ENCODE measurements at places on chromosomes 5 and 9. TPM values are rescaled to one million over a fixed set of nuclear protein-coding genes. Genes with fewer than 3 reads are reported as not detected.
A peak's percentile ranks its signal among the peaks of the same experiment; 100 is the strongest.

The SH3TC2 gene
- not detected for total RNA-seq

The SPATA31A6 gene
- total RNA-seq, result not detected

The ENHO gene
- total RNA-seq, result 0.19 TPM

The NR5A1 gene
- not detected for total RNA-seq

GRCh38 chr5:74670396-74671038, 14.5 kb upstream of the HEXB start:
- H3K27ac ChIP-seq, result no peak overlapping the region
- no peaks in the 10 kb centered on the region for H3K36me3 ChIP-seq
- no peaks in the 10 kb centered on the region for H3K27me3 ChIP-seq

GRCh38 chr5:153745778-153746395, 255.4 kb downstream of the GRIA1 start:
- peaks cover 13% of the 10 kb centered on the region for H3K27me3 ChIP-seq
- no peak for DNase-seq
- H3K36me3 ChIP-seq, result no peaks in the 10 kb centered on the region
- H3K4me3 ChIP-seq, result no peak overlapping the region

DNA sequence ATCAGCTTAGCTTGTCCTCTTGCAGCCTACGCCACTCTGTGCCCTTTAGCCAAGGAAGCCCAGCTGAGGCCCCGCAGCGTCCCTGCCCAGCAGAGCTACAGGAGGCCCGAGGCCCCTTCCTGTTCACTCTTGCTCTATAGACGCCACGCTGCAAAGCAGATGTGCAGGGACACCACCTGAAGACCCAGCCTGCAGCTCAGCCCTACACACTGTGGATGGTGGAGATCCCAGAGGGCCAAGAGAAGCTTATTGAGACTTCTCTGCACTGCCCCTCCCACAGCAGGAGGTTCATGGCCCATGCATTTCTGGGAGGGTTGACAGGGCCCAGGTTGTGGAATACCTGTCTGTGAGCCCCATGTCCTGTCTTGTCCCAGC, 33.6 kb downstream of the IRF1 start:
- H3K4me1 ChIP-seq, result peaks cover 84% of the 10 kb centered on the region
- peaks cover 32% of the 10 kb centered on the region for H3K36me3 ChIP-seq
- no peak overlapping the region for H3K4me3 ChIP-seq
- DNase-seq, result no peak

DNA sequence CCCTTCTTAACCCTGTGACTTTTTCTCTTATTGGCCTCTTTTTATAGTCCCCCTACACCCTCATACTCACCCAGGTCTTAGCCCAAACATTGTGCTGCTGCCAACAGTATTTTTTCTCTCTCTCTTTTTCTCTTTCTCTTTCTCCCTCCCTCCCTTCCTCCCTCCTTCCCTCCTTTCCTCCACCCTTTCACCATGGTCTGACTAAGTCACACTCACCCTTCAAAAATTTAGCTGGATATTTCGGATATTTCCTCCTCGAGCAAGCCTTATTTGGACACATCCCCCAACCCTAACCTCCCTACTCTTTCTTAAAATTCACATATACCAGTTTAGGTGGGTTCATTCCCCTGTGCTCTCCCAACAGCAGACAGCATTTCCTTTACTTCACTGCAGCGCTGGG, 64.7 kb downstream of the FGF1 start:
- H3K27ac ChIP-seq, result no peak overlapping the region
- peaks cover 12% of the 10 kb centered on the region for H3K4me1 ChIP-seq
- peaks cover 2% of the 10 kb centered on the region for H3K27me3 ChIP-seq
- H3K4me3 ChIP-seq, result no peak overlapping the region

- H3K4me1 ChIP-seq, result peaks cover 44% of the 10 kb centered on the region
- H3K27ac ChIP-seq, result no peak overlapping the region
- peaks cover 14% of the 10 kb centered on the region for H3K36me3 ChIP-seq
- no peak overlapping the region for H3K4me3 ChIP-seq
- H3K27me3 ChIP-seq, result no peaks in the 10 kb centered on the region
These were observed 303.1 kb upstream of the PTGER4 start for GRCh38 chr5:40376566-40376965.

DNA sequence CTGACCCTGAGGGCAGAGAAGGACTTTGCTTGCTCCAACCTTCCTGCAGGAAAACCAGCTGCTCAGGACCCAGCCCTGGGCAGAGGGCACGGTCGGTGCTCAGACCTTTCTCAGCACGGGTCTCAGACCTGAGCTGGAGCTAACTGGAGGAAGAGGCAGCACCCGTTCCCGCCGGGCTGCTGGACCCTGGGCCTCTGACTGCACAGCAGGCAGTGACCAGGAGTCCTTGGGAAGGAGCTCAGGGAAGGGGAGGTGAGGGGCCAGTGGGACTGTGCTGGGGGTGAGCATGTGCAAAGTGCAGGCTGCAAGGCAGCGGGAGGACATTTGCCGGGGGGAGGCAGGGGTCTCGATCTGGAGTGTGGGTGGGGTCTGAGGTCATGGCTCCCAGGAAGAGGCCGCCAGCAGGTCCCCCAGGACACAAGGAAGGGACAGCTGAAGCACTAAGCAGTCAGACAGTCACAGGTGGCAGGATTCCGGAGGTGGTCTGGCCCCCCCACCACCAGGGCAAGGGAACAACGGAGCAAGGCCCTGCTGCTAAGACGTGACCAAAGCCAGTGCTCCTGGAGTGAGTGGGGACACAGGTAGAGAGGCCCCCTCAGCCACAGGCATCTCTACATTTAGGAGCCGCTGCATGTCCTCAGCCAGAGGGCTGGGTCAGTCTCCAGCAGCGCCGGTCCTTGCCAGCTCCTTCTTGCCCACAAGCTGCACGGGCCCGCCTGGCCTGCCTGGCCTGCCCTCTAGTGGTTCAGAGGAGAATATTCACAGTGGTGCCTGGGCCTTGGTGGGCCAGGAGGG, 4.8 kb upstream of the DPM2 start:
- peaks cover 38% of the 10 kb centered on the region for H3K4me1 ChIP-seq
- peaks cover 29% of the 10 kb centered on the region for H3K36me3 ChIP-seq
- peak; percentile 52 for DNase-seq
- peak overlapping the region; percentile 59 for H3K27ac ChIP-seq
- H3K27me3 ChIP-seq, result no peaks in the 10 kb centered on the region

Data from activated naive CD4-positive, alpha-beta T cell treated with anti-CD3 and anti-CD28 coated beads for 36 hours (primary cell).